ENCODE measurements at places on chromosomes 3 and 15.

DNA sequence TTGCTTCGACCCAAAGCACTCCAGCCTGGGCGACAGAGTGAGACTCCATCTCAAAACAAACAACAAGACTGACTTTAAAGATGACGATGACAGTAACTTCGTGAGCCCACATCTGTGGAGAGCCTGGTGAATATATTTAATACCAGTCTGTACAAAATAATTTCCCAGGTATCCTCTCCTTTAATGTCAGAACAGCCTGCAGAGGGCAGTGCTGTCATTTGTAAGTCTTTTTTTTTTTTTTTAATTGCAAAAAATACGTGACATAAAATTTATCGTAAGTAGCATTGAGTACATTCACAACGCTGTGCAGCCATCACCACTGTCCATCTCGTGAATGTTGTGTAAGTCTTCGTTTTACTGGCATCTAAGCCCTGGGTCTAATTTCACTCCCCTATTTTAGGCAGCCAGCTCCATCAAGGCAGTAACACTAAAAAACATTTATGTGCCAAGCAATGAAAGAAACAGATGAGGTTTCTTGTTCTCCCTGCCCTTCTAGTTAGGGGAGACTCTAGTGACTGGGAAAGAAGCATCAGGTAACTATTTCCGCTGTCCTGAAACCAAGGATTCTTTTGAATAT, 1.4 kb downstream of the HTD2 start:
- no peak for DNase-seq

DNA sequence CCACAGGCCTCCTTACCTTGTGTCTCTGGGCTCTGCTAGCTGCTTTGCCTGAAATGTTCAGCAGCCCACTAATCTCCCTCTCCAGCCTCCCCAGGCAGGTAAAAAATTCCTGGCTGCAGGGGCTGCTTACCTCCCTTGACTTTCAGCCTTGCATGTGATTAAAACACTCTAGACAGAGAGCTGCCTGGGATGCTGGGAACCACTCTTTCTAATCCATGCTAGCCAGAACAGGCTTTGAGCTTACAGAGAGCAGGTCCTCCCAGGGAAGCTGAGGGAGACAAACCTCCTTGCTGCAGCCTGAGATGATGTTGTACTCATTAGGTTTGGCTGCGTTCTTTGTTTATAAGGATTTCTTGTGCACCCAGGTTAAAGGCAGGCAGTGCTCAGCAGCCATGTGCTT, 33.7 kb upstream of the LIPC start:
- no peak for DNase-seq

DNA sequence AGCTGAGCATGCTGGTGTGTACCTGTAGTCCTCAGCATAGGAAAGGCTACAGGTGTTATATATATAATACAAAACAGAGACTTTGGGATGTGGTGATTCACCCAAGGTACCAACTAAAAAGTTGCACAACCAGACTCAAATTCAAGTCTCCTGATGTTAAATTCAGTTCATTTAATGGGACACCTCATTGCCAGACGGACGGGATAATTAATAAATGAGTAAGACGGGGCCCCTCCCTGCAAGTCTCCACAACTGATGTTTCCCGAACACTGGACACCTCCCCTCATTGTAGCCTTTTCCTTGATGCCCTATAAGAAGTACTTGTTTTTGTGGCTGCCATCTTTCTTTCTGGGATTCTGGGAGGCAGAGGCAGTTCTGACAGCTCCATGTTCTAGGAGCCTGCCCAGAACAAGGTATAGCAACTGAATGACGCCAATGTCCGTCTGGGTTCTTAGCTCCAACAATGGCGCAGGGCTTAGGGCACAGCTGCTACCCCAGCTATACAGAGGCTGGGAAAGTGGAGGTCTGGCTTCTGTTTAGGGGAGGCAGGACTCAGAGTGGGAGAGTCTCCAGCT, 50.7 kb downstream of the CDC25A start:
- no peak for DNase-seq

DNA sequence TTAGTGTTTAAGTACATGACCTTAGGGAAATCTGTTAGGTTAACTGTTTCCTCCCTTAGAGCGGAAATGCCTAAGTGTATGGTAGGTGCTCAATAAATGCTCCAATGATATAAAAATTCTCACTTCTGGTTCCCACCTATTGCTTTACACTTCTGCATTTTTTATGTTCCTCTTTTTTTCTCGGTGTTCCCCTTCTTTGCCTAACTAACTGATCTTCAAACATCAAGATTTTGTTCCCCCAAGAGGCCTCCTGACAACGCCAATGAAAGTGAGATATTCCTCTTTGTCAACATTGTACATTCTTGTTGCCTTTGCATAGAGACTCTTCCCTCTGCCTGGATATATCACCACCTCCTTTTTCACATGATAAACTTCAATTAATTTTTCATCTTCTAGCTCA, 17.4 kb downstream of the SLC35A5 start:
- no peak for DNase-seq

DNA sequence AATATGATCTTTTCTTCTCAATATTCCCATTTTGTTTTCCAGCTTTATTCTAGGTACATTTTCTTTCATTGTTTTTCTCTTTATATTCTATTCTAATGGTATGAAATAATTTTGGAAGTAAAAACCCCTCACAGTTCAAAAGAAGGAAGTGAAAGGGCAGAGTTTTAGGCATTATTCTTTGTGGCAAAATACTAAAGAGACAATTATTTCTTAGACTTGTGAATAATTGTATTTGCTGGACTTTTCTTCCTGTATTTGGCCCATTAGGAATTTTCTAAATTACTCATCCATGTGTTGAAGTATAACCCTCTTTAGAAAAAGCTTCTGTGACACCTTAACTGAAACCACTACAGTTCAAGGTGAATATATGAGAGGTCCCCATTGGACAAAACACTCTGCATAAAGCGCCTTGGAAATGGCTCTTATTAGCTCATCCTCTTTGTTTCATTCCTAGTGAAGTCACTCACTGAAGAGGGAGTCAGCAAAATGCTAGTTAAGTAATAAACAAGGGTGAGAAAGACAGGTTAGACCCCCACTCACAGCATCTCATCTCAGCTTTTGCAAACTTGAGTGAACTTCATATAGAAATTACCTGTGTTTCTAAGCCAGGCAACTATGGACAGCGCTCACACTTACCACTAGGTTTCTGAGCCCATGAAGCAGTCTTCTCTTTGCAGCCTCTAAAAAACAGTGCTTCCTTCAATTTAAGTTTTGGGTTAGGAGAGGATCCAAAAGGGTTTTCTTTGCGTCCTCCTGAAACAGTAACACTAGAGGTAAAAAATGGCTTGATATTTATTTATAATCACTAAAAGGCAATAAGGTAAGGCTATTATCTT, 327.5 kb downstream of the ARPP21 start:
- DNase-seq, result no peak

DNA sequence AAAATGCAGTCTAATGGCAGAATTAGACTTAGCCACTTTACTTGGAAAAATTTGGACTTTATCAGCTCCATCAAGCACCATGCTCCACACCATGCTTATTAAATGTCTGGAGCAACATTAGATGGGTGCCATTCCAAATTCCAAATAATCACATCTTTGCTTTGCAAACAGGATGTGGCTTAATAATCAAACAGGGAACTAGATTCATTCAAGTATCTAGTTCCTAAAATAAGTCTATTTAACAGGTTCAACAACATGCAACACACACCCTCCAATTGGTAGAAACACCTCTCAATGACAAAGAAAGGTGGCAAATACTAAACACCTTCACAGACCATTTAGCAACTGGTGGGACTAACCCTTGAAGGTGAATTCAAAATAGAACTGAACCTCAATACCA, 3.5 kb downstream of the HEXA start:
- DNase-seq, result no peak

DNA sequence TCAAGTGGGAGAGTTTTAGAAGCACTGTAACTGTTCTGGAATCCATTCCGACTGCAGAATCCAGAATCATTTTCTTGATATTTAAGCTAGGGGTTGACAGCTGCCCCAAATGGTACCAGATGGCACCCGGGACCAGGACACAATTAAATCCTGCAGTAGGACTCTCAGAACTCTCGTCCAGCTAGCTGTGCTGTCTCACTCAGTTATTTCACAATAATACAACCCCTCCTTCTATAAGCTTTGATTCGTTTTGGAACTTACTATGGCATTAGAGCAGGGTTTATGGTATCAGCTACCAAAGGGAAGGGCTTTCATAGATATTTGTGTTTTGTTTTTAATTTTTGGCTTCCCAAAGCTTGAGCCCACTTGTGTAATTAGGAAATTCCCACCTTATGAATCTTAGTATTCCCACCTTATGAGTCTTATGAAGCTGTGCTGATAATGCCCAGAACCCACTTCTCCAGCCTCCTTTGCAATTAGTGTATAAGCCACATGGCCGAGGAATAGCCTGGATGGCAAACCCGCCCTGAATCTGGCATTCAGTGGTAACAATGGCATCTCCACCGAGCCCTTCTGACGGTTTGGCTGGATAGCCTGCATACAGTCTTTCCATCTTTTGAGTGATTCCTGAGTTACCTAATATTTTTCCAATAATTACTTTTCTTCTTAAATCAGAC, 120.1 kb downstream of the UACA start:
- DNase-seq, result no peak

DNA sequence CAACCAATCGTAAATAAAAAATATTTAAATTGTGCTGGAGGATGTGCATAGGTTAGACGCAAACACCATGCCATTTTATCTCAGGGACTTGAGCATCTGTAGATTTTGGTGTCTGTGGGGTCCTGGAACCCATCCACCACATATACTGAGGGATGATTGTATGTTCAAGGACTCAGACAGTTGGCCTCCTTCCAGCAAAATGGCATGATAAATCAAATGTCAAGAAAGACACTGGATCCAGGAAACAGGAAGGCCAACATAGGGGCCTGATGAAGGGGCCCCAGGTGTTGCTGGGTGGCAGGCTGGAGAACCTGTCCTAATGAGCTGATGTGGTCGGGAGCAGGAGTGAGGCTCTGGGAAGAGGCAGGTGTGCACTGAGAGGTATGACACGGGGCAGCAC, 289.5 kb downstream of the GABRG3 start:
- DNase-seq, result no peak

- DNase-seq, result no peak
These were observed 35.4 kb downstream of the SCN5A start for GRCh38 chr3:38614091-38614490.

- no peak for DNase-seq
These were observed 291.0 kb upstream of the SATB1 start for GRCh38 chr3:18716101-18716500.

- DNase-seq, result no peak
These were observed 205.9 kb downstream of the CD47 start for GRCh38 chr3:107884719-107885460.

- no peak for DNase-seq
These were observed 36.3 kb upstream of the DCLK3 start for GRCh38 chr3:36800533-36801116.

DNA sequence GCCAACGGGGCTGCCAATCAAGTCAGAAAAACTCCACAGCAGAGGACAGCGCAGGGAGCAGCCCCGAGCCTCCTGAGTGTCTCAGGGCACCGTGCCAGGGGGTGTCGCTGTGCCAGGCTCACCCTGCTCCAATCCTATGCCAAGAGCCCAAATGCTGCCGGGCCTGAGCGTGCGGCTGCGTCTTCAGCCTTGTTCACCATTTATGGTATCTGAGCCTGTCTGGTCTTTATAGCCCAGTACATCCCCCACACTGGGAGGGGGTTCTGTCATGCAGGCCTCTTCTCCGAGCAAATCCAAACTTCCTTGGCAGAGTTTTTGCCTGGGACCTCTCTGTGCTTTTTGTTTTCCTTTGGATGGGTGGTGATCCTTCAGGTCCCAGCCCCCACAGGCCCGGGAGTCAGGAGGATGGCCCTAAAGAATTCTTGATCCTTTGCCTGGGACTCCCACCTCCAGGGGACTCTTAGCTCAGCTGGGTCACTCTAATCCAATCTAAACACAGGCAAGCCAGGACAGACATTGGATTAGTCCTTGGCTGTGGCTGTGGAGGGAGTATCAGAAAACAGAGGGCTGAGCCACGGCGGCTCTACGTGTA, 135.1 kb upstream of the HACD2 start:
- DNase-seq, result no peak

GRCh38 chr15:57364282-57365007, 11.9 kb upstream of the CGNL1 start:
- DNase-seq, result no peak
